Fibroblast of skin of left biceps (primary cell): ENCODE measurements at places on chromosomes 2 and 18.

DNA sequence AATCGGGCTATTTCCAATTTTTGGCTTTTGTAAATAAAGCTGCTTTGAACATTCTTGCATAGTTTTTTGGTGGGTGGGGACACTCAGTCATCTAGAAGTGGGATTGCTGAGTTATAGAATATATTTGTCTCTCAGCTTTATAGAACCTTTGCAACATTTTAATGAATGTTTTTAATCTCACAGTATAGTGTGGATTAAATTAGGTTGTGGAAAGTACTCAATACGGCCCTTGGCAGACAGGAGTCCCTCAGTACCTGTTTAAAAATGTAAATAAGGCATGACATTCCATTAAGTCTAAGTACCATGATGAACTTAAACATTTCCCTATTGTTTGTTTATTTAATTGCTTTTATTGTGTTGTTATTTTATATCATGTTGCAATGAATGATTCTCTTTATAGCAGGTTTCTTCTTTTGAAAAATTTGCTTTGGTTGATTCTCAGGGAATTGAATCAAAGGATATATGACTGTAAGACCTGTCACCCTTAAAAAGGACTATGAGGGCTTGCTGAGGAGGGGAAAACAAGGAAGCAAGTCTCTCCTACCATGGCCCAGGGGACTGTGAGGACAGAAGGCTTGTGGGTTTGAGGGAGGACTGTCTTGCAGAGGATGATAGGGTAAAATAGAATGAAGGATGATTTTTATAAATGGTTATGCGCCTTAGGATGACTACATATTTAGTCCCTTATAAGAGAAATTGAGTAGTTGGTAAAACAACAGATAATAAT lies 165.1 kb downstream of the RPIA start:
- no peak for DNase-seq

DNA sequence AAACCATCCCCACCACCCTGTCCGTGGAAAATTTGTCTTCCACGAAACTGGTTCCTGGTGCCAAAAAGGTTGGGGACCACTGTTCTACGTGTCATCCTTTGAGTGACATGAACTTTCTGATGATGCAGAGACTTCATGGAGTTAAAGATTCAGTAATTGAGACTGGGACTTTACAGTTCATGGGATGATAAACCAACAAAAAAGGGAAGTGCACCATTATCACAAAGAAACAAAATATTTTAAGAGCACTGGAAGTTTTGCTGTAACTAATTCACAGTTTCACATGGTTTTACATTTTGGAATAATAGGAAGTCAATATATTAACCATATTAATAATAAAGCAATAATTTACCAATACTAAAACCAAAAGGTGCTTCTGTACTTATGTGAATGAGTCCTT lies 126.8 kb downstream of the AQP4 start:
- no peak for DNase-seq

GRCh38 chr2:105521616-105522015 lies 122.8 kb upstream of the FHL2 start:
- DNase-seq = no peak

- DNase-seq = no peak
Observed at GRCh38 chr18:3246635-3247239, 864 bp upstream of the MYL12A start.

- no peak for DNase-seq
Observed at GRCh38 chr2:70946832-70947442, 11.2 kb downstream of the ATP6V1B1 start.

DNA sequence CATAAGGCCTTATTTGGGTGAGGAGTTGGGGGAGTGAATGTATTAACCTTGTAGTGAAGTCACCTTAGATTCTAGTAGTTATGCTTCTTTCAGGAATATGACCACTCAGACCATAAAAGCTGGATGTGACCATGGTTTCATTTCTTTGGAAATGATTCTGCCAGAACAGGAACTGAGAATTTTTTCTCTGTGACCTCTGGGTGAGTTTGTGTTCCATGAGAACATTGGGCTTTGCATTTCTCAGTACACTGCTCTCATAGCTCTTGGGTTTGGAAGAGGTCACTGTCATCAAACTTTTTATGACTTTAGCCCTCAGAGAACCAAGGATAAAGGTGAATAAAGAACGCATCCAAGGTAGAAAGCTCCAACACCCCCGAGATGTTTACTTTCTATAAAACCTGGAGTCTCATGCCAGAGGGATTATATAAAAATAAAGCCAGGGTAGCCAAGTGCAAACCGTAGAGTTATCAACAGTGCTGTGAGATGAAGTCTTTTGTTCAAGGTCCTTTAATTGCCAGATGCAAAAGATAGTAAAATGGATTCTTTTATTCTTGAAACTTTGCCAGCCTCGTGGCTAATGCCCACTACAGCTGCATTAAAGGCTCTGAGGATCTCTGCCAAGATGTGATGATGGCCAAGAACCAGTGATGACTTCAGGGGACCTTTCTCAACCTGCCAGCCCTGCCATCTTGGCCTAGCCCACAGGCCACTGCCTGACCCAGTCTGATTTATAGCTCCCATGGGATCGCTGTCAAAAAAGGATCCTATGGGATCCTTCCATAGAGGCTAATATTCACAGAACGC lies 27.8 kb upstream of the MAT2A start:
- no peak for DNase-seq

GRCh38 chr2:88549616-88550292 lies 77.5 kb downstream of the EIF2AK3 start:
- DNase-seq = no peak

DNA sequence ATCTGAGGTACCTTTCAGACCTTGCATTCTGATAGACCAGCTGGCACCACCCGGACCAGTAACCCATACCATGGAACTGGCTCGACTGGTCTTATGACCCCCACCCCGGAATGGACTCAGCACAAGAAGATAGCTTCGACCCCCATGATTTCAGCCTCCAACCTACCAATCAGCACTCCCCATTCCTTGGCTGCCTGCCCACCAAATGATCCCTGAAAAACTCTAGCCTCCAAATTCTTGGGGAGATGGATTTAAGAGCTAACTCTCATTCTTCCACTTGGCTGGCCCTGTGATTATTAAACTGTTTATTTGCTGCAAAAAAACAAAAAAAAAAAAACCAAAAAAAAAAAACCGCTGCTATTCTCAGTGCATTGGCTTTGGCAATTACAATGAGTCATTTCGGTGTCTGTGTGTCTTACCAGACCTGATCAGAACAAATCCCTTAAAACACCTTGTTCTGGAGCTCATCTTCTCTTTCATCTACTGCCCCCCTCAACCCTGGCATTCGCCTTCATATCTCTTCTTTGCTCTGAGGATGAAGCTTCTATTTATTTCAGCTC lies 60.1 kb upstream of the KIF5C start:
- DNase-seq = no peak

GRCh38 chr2:98487806-98488189 lies 43.1 kb downstream of the INPP4A start:
- DNase-seq = no peak

- DNase-seq = no peak
Observed at GRCh38 chr2:184598316-184599053, at the start of gene ZNF804A. Gene ZNF804A (plus strand): TSS chr2:184598529. CDS start chr2:184598960, 431 bp downstream.

- no peak for DNase-seq
Observed at GRCh38 chr2:223469270-223470046, 132.7 kb downstream of the SCG2 start.

DNA sequence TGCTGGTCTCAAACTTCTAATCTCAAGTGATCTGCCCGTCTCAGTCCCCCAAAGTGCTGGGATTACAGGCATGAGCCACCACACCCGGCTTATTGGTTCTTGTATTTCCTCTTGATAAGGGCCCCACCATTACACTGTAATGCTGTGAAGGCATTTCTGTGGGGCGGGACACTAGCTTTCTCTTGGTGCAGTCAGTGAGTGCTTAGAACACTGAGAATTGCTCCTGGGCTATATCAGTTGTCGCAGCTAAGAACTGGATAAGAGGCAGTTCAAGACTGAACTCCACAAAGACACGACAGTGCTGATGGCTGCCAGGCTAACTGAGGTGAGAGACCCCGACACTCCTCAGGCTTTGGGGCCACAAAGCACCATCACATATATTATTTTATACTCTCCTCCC lies 2.1 kb downstream of the KHK start:
- DNase-seq = no peak

DNA sequence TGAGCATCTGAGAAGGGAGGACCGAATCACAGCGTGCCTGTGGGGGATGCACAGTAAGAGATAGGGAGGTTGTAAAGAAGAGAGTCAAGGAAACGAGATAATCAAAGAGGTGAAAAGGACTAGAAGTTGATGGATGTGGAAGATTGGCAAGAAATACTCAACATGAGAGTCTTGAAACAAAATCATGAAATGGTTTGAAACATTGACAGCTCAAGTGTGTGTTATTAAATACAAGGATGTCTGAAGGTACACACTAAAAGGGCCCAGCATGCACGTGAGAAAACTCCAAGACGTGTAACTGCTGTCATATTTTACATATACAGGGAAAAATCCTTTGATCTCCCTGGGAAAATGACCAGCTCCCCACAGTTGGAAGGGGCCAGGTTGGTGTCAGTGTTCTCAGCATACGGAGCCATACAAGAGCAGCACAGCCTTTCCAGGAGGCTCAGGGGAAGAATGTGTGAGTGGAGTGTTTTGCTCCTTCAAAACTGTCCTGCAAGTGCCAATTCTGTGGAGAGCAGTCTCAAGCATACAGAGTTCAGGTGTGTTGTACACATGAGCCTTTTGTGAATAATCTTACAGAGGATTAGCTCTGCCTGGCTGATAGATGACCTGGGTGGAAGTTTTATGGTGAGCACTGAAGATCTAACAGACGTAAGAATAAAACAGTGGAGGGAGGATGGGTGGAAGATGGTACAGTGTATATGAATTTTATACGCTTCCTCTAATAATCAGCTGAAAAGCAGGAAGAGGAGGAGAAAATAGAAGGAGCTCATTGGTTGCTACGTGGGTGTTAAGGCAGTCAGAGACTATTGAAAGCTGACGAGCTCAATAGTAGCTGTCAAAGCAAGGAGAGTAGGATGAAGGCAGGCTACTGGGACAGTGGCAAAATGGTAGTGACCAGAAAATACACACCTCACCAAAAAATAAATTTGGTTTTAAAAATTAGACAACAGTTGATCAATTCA lies 126.8 kb downstream of the ATP9B start:
- DNase-seq = no peak

DNA sequence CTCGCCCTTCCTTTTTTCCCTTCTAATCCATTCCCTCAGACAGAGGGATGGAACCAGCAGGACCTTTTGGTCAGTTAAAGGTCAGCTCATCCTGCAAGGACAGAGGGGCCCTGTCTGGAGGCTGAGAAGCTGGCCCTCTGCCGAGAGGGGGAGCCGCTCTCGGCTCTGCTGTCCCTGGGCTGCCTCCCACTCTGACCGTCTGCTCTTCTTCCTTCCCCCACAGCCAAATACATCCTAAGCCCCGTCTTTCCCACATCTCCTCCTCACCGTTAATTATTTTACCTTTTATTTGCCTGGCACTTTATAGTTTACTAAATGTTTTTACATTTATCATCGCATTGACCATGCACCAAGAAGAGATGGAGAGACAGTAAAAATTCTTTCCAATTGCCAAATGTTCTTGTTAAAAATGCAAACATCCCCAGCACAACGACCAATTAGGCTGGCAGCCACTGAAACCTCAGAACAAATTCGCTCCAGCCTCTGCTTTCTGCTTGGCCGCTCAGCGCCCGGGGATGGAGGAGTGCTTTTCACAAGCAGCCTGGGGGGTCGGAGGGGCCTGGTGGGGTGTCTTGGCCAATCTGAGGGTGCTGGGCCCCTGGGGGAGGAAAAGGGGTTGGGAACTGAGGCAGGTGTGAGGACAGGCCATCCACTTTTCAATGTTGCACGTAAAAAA lies 123.7 kb downstream of the TNS1 start:
- no peak for DNase-seq

GRCh38 chr18:63936156-63936931 lies 12.8 kb upstream of the HMSD start:
- DNase-seq = peak; percentile 30

DNA sequence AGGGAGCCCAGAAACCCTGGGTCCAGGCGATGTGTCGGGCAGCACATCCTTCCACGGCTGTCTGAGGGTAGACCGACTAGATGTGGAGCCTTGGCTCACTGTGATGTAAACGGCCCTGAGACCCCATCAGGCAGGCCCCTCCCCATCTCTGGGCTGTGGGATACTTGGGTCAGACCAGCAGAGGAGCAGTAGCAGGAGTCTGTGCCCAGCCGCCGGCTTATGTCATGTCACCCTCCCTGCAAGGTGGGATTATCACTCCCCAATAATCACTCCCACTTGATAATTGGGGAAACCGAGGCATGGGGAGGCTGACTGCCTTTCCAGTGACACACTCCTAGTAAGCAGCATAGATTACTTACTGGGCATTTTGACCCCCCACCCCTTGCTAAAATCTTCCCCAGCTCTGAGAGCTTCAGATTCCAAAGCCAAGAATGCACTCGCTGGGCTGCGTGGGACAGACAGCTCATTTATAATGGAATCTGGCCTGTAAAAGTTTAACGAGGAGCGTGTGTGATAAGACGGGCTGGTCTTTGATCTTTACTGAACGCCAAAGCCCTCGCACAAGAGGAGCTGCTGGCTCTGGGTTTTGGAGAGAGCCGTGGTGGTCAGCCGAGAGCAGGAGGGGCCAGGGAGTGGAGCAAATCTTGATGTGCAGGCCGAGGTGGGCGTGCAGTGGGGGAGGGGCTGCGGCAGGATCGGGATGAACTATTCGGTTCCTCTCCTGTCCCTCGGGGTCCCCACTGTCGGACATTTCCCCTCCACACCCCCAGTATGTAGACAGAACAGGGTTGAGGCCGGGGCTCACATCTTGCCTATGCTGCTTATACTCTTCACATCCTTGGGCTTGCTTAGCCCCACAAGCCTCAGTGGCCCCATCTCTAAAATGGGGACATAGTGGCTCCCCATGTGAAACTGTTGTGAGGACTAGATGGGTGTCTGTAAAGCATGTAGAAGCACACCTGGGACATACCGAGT lies 200.0 kb downstream of the GLI2 start:
- peak; percentile 36 for DNase-seq

- peak; percentile 39 for DNase-seq
Observed at GRCh38 chr2:3784731-3785130, 81.4 kb downstream of the DCDC2C start.

GRCh38 chr2:174971868-174972781 lies 33.1 kb downstream of the CHN1 start:
- DNase-seq = peak; percentile 72

GRCh38 chr2:53173091-53173490 lies 594.5 kb upstream of the CHAC2 start:
- DNase-seq = no peak

GRCh38 chr2:174247474-174248186 lies 702 bp downstream of the OLA1 start:
- DNase-seq = no peak
